Ureter (tissue), 1 donor: ENCODE measurements at places on chromosomes 5 and 9.

DNA sequence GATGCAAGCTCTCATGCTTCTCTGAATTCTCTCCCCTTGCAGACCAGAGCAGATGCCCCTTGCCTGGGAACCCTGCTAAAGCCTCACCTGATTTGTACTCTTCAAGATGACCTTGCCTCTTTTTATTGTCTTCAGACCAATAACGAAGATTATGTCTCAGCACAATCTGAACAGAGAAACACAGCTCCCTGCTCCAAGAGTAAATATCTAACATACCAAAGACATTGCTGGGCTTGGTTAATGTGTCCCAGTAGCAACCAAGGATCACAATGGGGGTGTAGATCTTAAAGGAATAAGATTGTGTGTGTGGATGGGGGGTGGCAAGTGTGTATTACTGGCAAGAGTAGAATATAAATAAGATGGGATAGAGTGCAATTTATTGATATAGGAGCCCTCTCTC, 67.6 kb upstream of the LHFPL2 start:
- no peak for DNase-seq

DNA sequence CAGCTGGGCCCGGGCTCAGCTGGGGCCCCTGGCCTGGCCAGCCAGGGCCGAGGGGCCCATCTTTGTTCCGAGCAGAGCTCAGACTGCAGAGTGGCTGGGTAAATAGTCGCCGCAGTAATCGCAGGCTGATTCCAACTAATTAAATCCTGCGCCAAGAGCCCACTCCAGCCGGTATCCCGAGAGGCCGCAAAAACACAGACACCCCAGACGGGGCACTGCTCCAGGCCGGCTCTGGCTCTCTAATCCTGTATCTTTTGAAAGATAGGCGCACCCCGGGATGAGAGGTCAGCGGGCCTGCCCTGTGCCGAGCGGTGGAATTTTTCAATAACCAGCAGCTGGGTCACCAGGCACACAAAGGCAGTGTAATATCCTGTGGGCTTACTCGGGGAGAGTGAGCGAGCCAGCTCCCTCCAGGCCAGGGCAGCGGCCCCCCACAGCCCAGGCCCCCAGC, 57.7 kb downstream of the LMX1B start:
- no peak for DNase-seq

- no peak for DNase-seq
Observed at GRCh38 chr9:135146766-135147473, 59.5 kb downstream of the OLFM1 start.

DNA sequence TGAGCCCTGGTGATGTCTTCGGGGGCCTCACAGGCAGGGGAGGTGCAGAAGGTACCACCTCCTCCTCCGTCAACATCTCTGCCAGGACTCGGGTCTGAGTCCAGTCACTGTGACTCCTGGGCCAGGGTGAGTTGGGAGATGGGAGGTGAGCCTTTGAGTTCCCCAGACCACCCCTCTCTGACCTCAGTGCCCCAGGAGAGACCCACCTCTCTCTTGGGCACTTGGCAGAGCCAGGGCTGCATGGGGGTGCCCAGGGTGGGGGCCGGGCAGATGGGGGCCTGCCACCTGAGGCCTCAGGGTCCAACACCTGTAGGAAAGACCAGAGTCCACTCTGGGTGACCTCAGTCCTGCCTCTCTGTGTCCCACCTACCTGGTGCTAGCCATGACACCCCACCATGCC, 6.8 kb downstream of the KIF12 start:
- DNase-seq: no peak

- peak; percentile 86 for DNase-seq
Observed at GRCh38 chr5:150640311-150641005, at the start of gene SYNPO. Gene SYNPO (plus strand): TSS chr5:150640660. CDS start chr5:150648276, 7,616 bp downstream.

- no peak for DNase-seq
Observed at GRCh38 chr5:30331534-30331933, 862.0 kb upstream of the CDH6 start.
